ENCODE measurements at places on chromosomes 7 and 10.

DNA sequence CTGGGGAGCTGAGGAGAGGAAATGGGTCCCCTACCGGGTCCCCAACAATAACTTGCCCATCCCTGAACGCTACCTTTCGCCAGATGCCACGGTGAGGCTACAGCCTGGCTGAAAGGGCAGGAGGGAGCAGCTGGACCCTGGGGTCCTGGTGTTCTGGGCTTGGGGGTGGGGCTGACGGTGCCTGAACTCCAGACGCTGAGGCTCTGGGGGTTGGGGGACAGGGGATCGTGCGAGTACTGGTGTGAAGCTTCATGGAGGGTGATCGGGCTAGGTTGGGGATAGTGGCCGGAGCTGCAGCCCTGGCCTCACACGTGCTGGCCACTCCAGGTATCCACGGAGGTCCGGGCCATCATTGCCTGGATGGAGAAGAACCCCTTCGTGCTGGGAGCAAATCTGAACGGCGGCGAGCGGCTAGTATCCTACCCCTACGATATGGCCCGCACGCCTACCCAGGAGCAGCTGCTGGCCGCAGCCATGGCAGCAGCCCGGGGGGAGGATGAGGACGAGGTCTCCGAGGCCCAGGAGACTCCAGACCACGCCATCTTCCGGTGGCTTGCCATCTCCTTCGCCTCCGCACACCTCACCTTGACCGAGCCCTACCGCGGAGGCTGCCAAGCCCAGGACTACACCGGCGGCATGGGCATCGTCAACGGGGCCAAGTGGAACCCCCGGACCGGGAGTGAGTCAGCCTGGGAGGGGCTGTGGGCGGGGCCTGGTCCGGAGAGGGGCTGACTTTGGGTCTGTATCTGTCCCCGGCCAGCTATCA, 8.3 kb downstream of the AEBP1 start:
- peak; percentile 50 for DNase-seq

DNA sequence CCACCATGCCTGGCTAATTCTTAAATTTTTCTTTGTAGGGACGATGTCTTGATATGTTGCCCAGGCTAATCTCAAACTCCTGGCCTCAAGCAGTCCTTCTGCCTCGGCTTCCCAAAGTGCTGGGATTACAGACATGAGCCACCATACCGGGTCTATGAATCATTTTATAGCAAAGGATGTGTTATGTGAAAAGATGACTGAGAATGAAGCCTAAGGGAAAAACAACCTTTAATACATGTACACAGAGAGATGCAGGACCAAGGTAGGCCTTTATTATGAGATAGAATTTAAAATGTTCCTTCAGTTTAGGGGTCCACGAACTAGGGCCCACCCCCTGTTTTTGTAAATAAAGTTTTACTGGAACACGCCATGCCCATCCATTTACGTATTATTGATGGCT, 41.0 kb downstream of the UBE2H start:
- DNase-seq: no peak

DNA sequence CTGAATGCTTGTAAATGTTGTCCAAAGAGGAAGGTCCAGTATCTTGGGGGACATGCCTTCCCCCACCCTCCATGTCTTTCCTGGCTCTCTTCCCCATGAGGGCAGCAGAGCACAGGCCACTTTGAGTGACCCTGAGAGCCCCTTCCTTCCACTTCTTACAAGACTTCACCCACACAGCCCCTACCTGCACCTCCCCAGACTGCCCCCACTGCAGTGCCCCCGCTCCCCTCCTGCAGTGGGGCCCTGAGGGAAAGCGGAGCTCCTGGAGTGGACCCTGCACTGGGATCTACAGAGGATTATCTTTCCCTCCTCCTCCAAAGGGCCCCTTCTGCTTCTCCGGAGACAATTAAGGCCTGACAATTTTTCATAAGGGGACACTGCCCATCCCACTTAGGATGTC, 326.8 kb downstream of the TCERG1L start:
- DNase-seq: no peak

DNA sequence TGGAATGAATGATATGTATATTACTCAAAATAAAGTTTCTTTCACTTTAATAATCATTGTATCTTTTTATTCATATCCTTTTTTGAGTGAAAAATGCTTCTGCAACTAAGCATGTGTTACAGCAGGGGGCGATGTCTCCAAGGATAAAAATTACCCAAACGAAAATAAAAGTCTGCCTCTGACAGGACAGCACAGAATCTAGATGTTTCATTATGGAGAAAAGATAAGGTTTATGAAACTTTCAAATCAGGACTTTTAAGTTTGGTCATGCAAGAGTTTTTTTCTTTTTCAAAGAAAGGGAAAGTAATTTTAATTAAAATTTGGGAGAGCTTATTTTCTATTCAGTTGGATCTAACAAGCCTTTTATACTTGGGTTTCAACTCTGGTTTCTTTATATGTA, 48.4 kb downstream of the TES start:
- peak; percentile 32 for DNase-seq

GRCh38 chr10:69668721-69669120, 38.7 kb downstream of the FAM241B start:
- no peak for DNase-seq

All from SK-N-SH (cell line).